ENCODE measurements at places on chromosomes 1 and 21.

DNA sequence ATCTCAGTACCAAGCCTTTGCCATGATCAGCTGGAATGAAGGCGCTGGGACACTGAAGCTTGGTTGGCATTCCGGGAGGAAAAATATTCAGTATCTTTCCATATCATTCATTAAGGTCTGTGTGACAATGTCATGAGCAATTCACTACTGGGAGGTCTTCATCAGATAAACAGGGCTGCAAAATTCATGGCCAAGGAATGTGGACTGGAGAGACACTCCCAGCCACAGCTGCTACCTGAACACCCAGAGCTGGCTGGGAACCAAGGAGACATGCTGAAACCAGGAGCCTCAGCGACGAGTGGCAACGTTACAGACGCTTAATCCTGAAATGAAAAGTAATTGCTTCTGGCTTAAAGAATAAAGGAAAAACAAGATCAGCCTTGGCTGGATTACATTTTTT lies 30.6 kb upstream of the DDAH1 start:
- no peaks in the 10 kb centered on the region for H3K4me1 ChIP-seq
- H3K27me3 ChIP-seq, result peaks cover 4% of the 10 kb centered on the region
- H3K36me3 ChIP-seq, result no peaks in the 10 kb centered on the region
- no peak overlapping the region for H3K27ac ChIP-seq
- DNase-seq, result no peak

- H3K4me3 ChIP-seq, result no peak overlapping the region
- no peak for DNase-seq
- no peak overlapping the region for H3K27ac ChIP-seq
- no peaks in the 10 kb centered on the region for H3K4me1 ChIP-seq
- H3K27me3 ChIP-seq, result peaks cover 9% of the 10 kb centered on the region
Observed at GRCh38 chr1:204033306-204033705, 39.6 kb upstream of the SOX13 start.

DNA sequence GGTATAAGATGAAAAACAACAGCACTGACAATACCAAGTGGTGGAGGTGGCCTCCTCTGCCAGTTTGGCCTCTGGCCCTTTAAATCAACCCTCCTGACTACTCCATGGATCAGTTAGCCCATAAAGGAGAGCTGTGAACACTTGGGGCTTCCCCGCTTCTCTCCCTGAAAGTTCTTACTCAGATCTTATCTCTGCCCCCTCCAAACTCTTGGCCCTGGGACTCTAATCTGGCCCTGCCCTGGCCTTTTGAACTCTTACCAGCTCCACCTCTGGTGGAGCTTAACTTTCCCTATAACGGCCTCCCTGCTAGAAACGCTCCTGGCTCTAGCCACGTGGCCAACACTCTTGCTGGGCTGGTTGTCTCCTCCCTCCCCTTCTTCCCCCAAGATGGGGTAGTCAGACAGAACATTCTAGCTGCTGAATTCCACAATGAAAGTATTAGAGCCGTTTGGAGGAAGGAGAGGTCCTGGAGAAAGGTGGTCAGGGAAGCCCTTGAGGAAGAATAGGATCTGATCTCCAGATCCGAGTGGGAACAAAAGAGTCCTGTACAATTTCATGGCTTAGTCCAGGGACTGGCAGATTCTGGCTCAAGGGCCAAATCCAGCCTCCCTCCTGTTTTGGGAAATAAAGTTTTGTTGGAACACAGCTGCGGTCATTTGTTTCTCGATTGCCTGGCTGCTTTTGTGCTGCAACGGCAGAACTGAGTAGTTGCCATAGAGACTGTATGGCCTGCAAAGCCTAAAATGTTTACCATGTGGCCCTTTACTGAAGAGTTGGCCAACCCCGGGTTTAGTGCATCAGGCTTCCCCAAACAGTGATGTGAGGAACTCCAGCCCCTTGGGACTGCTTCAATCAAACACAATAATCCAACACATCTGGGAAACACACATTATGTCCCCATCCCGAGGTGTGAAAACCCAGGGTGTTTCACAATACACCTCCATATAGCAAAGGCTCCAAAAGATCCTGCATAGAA lies 9.5 kb upstream of the PIGR start:
- no peak for DNase-seq
- peaks cover 18% of the 10 kb centered on the region for H3K4me1 ChIP-seq
- H3K4me3 ChIP-seq, result no peak overlapping the region
- no peaks in the 10 kb centered on the region for H3K27me3 ChIP-seq

DNA sequence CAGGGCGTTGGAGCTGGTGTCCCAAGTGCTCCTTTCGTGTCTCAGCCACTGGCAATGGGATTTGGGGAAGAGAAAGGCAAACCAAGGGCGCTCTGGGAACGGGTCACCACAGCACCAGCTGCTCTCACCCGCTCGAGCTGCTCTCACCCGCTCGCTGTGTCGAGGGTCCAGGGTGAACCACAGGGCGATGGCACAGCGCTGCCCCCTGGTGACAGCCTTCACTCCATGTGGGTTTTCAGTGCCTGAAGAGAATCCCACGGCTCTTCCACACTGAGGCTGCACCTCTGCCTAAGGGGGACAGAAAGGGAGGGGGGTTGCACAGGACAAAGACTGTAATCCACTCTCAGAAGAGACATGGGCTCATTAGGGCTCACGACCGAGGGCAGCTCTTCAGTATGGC lies 7.1 kb upstream of the CLDN19 start:
- no peak overlapping the region for H3K4me3 ChIP-seq
- H3K27ac ChIP-seq, result no peak overlapping the region
- no peak for DNase-seq
- H3K36me3 ChIP-seq, result peaks cover 36% of the 10 kb centered on the region

GRCh38 chr1:107691540-107691939 lies 273.4 kb downstream of the VAV3 start:
- no peak overlapping the region for H3K27ac ChIP-seq
- H3K4me3 ChIP-seq, result no peak overlapping the region
- no peaks in the 10 kb centered on the region for H3K36me3 ChIP-seq
- no peak for DNase-seq

DNA sequence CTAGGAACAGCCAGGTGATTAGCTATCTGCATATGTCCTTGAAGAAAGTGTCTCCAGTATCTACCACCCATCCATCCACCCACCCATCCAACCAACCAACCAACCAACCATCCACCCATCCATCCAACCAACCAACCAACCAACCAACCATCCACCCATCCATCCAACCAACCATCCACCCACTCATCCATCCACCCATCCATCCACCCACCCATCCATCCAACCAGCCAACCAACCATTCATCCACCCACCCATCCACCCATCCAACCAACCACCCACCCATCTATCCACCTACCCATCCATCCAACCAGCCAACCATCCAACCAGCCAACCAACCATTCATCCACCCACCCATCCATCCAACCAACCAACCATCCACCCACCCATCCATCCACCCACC lies 12.1 kb downstream of the C21orf58 start:
- H3K27ac ChIP-seq, result no peak overlapping the region
- no peaks in the 10 kb centered on the region for H3K27me3 ChIP-seq
- peaks cover 30% of the 10 kb centered on the region for H3K36me3 ChIP-seq
- no peaks in the 10 kb centered on the region for H3K4me1 ChIP-seq

DNA sequence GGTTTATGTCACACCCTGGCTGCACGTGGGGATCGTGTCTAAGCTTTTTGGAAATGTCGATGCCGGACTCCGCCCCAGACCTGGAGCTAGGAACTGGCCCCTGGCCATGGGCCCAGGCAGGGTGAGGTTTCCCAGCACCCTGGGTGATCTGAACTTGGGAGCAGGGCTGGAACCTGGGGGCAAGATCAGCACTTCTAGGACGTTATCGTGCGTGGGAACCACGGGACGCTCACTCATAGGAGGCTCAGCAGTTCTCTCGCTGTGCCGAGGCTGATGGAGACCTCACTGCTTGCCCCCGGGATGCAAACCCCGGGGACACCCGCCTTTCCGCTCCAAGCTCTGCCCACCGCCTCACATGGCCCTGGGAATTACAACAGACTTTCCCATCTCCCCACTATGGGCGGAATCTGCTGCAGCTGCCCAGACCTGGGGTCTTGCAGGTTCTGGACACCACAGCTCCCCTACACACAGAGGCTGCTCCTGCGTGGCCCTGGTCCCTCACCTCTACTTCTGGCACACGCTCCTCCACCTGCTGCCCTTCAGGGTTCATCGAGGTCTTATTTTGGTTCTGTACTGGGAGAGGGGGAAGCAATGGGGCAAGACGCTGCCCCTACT lies 35.9 kb downstream of the COL18A1 start:
- no peaks in the 10 kb centered on the region for H3K27me3 ChIP-seq
- H3K36me3 ChIP-seq, result no peaks in the 10 kb centered on the region

DNA sequence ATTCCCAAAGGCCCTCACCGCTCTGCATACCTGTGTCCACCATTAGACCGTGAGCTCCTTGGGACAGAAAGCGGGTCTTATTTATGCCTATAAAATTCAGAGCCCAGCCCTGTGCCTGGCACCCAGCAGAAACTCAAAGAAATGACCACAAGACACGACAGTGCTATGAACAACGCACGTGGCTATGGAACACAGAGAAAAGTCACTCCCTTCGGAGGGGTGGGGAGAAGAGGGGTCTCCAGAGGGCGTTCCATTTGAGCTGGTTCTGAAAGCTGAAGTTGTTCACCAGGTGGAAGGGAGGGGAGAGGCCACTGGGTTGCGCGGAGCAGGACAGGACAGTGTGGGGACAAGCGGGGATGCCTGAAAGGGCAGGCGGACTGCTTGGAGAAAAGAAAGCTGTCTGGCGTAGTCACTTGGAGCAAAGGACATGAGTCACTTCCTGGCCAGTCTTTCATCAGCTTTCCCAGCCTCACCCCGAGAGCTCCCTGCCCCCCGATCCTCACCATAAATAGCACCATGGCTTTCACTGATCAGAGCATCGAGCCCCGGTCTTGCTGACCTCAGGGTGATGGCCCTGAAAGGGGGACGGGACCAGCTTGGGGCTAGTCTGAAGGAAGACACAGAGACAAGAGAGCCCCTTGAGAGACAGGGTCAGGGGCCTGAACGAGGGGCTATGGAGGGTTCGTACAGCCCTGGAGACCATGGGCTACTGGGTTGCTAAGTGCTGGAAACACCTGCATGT lies 28.5 kb downstream of the ECE1 start:
- no peak overlapping the region for H3K4me3 ChIP-seq
- H3K27ac ChIP-seq, result peak overlapping the region; percentile 61
- peaks cover 2% of the 10 kb centered on the region for H3K27me3 ChIP-seq
- H3K4me1 ChIP-seq, result peaks cover 49% of the 10 kb centered on the region

DNA sequence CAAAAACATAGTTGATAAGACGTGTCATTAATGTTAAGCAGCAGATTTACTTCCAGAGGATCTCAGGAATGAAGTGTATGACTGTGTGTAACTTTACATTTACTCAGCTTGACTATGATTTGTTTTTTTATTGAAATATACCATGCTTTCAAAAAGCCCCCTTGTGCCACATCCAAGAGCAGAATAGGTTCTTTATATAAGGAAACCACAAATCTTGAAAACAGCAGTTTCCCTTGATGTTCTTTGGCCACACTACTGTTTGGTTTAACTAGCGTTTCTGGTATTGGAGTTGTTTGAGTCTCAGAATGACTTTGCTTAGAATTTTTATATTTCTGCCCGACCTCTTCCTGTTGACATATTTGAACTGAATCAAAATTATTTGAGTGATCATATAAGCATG lies 25.0 kb downstream of the LRRC8C start:
- peaks cover 91% of the 10 kb centered on the region for H3K4me1 ChIP-seq
- peak overlapping the region; percentile 62 for H3K4me3 ChIP-seq
- peaks cover 51% of the 10 kb centered on the region for H3K36me3 ChIP-seq
- H3K27me3 ChIP-seq, result no peaks in the 10 kb centered on the region

GRCh38 chr1:5432436-5432835 lies 559.8 kb downstream of the NPHP4 start:
- H3K27ac ChIP-seq, result no peak overlapping the region
- DNase-seq, result no peak
- no peak overlapping the region for H3K4me3 ChIP-seq
- H3K36me3 ChIP-seq, result no peaks in the 10 kb centered on the region
- no peaks in the 10 kb centered on the region for H3K4me1 ChIP-seq

DNA sequence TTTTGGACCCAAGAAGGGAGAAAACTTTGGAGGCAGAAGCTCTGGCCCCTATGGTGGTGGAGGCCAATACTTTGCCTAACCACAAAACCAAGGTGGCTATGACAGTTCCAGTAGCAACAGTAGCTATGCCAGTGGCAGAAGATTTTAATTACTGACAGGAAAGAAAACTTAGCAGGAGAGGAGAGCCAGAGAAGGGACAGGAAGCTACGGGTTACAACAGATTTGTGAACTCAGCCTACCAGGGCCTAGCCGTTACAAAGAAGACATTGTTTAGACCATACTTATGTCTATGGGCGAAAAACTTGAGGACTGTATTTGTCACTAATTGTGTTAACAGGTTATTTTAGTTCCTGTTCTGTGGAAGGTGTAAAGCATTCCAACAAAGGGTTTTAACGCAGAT lies 10.4 kb upstream of the ACOT11 start:
- H3K27me3 ChIP-seq, result peaks cover 16% of the 10 kb centered on the region
- DNase-seq, result no peak
- no peak overlapping the region for H3K4me3 ChIP-seq
- no peak overlapping the region for H3K27ac ChIP-seq
- H3K36me3 ChIP-seq, result no peaks in the 10 kb centered on the region

DNA sequence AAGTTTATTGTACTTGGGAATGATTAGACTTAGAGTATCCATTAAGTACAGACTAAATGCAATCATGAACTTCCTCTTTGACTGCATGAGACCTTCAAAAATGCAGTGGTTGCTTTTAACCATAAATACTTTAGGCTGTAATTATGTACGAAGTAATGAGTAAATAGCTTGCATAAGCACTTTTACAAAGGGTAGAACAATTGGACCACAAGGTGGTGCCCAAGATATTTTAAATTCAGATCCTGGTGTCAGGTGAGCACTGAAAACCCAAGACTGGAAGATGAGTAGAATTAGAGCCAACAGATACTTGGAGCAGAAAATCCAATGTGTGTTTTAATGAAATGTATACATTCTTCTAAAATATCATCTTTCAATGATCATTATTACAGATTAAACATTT lies 43.4 kb upstream of the RHOU start:
- H3K4me1 ChIP-seq, result no peaks in the 10 kb centered on the region
- H3K27ac ChIP-seq, result no peak overlapping the region
- H3K36me3 ChIP-seq, result no peaks in the 10 kb centered on the region
- no peak for DNase-seq
- peaks cover 2% of the 10 kb centered on the region for H3K27me3 ChIP-seq
- no peak overlapping the region for H3K4me3 ChIP-seq

- H3K4me3 ChIP-seq, result no peak overlapping the region
- DNase-seq, result no peak
- H3K27me3 ChIP-seq, result peaks cover 4% of the 10 kb centered on the region
- no peak overlapping the region for H3K27ac ChIP-seq
Observed at GRCh38 chr1:91582431-91582921, 81.8 kb downstream of the CDC7 start.

DNA sequence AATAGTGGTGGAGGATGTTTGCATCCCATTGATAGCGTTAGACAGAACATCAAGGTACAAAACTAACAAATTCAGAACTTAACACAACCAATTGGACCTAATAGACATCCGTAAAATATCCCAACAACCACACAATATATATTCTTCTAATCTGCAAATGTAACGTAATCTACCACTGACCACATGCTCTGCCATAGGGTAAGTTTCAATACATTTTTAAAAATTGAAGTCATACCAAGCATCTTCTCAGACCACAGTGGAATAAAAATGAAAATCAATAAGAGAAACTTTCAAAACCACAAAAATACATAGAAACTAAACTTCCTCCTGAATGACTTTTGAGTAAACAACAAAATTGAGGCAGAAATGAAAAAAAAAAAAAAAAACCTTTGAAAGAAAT lies 1087.5 kb downstream of the KCNT2 start:
- no peak overlapping the region for H3K4me3 ChIP-seq
- no peaks in the 10 kb centered on the region for H3K27me3 ChIP-seq
